ENCODE measurements at places on chromosomes 1 and 21.

DNA sequence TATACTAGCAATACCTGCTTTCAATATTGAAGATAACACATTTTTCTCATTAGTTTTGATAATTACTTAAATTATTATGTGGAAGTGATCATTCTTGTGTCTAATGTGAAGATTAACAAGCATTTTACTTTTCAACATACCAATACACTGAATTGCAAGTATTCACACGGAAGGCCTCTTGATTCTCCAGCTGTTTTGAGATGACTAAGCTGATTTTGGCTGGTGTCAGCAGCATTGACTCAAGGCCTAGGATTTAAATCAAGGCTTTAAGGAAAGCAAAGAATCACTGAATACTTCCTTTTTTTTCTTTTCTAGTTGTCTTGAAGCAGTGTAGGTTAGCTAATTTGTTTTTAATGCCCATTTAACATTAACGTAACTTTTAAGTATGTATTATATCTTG lies 373.7 kb downstream of the SRGAP2C start:
- no peak for DNase-seq

DNA sequence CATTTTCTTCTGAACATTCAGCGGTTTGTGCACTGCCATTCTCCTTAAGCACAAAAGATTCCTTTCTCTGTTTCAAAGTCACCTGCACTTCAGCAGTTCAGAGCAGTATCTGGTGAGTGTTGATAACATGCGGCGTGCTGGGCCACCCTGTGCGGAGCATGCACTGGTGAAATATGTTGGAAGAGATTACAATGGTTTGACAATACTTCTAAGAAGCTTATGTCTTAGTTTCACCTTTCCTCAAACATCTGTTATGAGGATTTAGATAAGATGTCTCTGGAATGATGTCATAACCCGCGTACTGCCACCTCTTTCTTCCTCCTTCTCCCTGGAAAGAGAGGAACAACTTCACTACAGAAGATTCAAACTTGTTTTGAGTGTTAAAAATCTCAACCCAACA lies 650.3 kb downstream of the AJAP1 start:
- DNase-seq = no peak

- DNase-seq = no peak
Observed at GRCh38 chr1:233523047-233523446, 90.9 kb upstream of the KCNK1 start.

DNA sequence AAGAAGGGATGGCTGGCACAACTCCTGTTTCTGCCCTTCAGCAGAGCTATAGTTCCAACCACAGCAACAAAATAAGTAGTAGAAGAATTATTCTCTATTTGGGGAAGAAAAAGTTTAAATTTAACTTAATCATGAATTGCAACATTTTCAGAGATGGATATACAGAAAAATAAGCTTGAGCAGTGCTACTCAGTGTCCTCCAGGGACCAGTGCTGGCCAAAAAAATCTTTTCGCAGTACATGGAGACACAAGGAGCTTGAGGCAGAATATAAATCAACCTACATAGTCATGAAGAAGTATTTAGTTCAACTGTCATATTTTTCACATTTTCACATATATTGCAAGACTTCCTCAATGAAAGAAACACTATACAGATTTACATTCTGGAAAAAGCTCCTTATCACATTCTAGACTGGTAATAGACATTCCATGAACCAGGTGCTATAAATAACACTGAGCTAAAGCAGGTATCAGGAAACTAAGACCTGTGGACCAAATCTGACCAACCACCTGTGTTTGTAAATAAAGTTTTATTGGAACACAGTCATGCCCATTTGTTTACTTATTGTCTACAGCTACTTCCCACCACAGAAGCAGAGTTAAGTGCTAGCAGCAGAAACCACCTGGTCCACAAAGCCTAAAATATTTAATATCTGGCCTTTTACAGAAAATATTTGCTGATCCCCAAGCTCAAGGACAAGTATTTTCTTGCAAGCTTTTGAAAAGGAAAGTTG lies 101.9 kb downstream of the RGS21 start:
- no peak for DNase-seq

DNA sequence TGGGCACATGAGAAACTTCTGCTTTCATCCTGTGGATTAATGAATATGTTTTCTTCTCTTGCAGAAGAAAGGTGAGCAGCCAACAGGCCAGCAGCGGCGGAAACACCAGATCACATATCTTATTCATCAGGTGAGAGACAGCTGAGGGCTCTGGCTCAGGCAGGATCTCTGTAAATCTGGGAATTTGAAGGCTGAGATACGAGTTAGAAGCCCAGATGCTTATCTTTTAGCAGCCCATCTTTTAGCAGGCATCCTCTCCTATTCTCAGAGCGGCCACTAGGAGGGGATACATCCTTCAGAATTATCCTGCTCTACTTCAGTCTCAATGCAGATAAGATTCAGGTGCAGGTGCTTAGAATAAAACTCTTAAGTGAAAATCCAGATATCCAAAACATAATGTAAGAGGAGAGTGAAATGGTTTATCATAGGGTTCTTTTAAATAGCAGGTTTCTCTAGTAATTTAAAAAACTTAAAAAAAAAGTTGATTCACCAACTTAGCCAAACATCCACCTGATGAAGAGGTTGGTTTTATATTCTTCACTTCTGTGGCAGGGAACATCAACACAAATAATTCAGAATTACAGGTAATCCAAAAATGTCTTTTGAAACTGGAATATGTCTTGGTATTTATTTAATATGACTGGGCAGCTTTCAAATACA lies 19.3 kb downstream of the SH2D2A start:
- no peak for DNase-seq

DNA sequence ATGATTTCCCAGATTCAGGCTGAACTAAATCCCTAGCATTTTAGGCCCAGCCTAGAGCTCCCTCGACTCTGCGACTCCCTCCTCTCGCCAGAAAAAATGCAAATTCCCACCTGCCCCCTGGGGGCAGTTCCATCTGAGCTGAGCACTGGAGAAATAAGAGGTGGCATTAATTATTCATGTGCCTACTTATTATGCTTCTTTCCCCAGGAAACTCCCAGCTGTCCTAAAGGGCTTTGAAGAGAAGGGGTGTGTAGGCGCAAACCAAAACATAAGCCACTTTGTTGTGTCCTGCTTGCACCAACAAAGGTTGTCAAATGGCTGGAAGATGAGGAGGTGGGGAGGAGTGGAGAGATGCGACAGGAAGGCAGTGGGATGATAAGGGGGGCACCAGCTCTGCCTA lies 41.4 kb upstream of the GOLT1A start:
- DNase-seq = no peak

- no peak for DNase-seq
Observed at GRCh38 chr1:207669528-207670009, 24.6 kb downstream of the CR1L start.

GRCh38 chr1:44598167-44598566 lies 76.1 kb downstream of the TMEM53 start:
- no peak for DNase-seq

DNA sequence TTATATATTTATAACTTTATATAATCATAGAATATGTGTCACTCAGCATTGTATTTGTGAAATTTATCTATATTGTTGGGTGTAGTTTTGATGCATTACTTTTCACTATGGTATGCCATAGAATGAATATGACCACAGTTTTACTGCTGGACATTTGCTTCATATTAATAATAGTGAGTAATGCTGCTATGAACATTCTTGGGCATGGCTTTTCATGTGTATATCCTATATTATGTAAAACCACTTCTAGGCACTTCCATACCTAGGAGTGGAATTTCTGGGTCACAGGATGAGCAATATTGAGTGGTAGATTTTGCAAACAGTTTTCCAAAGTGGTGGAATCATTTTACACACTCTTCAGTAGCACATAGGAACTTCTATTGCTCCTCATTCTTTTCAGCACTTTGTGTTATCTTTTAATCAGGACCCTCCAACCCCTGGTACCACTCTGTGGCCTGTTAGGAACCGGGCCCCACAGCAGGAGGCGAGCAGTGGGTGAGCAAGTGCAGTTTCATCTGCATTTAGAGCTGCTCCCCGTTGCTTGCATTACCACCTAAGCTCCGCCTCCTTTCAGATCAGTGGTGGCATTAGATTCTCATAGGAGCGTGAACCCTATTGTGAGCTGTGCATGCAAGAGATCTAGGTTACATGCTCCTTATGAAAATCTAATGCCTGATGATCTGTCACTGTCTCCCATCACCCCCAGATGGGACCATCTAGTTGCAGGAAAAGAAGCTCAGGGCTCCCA lies 56.0 kb upstream of the CNIH3 start:
- no peak for DNase-seq

All from stimulated activated CD8-positive, alpha-beta memory T cell treated with anti-CD3 and anti-CD28 coated beads, Interleukin-4, amount 100 ng/mL, for 4 hours (primary cell).